ENCODE measurements at places on chromosomes 13 and 19. TPM values are rescaled to one million over a fixed set of nuclear protein-coding genes. Genes with fewer than 3 reads are reported as not detected.

- DNase-seq, result no peak
These were observed 16.1 kb upstream of the SIGLEC6 start for GRCh38 chr19:51547397-51548212.

SLC10A2 gene
- not detected for total RNA-seq

SIGLEC9 gene
- 8.7 TPM for total RNA-seq

PPP1R13L gene
- total RNA-seq, result 20.1 TPM

DNA sequence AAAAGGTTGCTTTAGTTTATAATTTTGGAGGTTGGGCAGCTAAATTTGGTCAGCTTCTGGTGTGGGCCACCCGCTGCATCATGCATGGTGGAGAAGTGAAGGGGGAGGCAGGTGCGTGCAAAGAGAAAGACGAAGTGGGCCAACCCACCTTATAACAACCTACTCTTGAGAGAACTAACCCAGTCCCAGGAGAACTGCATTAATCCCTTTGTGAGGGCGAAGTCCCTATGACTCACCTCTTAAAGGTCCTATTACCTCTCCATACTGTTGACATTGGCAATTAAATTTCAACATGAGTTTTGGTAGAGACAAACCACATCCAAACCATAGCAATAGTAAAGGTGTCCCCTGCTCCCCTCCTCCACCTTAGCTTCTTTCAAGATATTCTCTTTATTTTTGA is 7.7 kb upstream of the FGF9 start:
- DNase-seq, result no peak

GRCh38 chr13:24868874-24869273 is 104.9 kb downstream of the RNF17 start:
- no peak for DNase-seq

All from posterior vena cava (tissue), 2 donors.